Activated naive CD8-positive, alpha-beta T cell treated with anti-CD3 and anti-CD28 coated beads, Interleukin-2, amount 10 ng/mL, durations not matched to agents 7 days and 5 days (primary cell): ENCODE measurements at places on chromosomes 16 and 17. TPM values are rescaled to one million over a fixed set of nuclear protein-coding genes. Genes with fewer than 3 reads are reported as not detected.

The ITGA2B gene
- 0.83 TPM for total RNA-seq

The TEX19 gene
- not detected for total RNA-seq

GRCh38 chr16:81480606-81481206 lies 36.1 kb downstream of the CMIP start:
- no peak for DNase-seq

The CDK10 gene
- total RNA-seq = 103 TPM

The NXPH3 gene
- total RNA-seq = not detected

- DNase-seq = no peak
These were observed 340.0 kb downstream of the XYLT1 start for GRCh38 chr16:17130733-17131132.

The KLHL10 gene
- total RNA-seq = not detected

- no peak for DNase-seq
These were observed 12.9 kb downstream of the KRT39 start for GRCh38 chr17:40953881-40954280.

DNA sequence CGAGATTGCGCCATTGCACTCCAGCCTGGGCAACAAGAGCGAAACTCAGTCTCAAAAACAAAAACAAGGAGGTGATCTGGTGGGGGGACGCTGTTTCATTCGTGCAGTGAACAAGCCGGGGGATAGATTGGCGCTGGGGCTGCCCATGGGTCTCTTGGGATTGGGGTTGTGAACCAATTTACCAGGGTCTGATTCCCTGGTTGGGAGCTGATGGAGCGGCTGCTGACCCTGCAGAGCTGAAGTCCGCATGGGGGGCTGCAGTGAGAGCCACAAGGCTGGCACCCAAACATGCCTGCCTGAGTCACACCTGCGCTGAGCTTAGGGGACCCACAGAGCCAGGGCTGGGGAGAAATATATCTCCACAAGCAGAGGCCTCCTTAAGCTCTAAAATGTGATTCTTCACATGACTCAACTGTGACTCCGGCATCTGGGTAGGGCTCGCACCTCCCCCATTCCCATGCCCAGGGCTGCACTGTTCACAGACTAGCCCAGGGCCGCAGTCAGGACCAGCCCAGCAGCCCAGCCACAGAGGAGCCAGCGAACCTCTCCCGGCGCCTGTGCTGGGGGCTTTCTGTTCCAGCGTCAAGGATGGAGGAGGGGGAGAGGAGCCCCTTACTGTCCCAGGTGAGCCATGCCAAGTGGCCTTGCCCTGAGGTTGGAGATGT lies 5.0 kb downstream of the TSPAN10 start:
- DNase-seq = no peak

- peak; percentile 98 for DNase-seq
These were observed at the start of gene CYBC1 for GRCh38 chr17:82450357-82451106. CYBC1 (minus strand) TSS chr17:82450752; CDS start chr17:82449254, 1,498 bp downstream.

- DNase-seq = no peak
These were observed 228.7 kb downstream of the CDH13 start for GRCh38 chr16:82855471-82855870.

The ATP6V0A1 gene
- 8.1 TPM for total RNA-seq

The CCL13 gene
- total RNA-seq = not detected

The JMJD8 gene
- total RNA-seq = 38.3 TPM

DNA sequence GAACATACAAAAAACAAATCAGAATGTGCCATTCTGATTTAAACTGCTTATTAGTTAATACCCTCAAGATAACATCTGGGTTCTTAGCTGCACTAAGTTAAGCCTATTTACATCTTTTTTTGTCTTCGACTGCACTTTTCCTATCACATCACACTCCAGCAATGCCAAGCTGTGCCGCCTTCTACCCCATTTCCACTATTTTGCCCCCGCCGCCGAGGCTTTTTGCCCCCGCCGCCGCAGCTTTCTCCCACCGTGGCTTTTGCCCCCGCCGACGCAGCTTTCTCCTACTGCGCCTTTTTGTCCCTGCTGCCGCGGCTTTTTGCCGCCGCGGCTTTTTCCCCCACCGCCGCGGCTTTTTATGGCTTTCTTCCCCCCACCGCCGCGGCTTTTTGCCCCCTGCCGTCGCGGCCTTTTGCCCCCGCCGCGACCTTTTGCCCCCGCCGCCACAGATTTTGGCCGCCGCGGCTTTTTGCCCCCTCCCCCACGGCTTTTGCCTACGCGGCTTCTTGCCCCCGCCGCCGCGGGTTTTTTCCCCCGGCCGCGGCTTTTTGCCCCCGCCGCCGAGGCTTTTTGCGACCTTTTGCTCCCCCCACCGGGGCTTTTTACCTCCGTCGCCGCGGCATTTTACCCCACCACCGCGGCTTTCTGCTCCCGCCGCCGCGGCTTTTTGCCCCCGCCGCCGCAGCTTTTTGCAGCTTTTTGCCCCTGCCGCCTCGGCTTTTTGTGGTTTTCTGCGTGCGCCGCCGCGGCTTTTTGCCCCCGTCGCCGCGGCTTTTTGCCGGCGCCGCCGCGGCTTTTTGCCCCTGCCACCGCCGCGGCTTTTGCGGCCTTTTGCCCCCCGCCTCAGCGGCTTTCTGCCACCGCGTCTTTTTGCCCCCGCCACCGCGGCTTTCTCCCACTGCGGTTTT lies 331.4 kb upstream of the WSB1 start:
- DNase-seq = no peak

The WIPI1 gene
- 34.8 TPM for total RNA-seq

The SLC16A11 gene
- total RNA-seq = 1.2 TPM

DNA sequence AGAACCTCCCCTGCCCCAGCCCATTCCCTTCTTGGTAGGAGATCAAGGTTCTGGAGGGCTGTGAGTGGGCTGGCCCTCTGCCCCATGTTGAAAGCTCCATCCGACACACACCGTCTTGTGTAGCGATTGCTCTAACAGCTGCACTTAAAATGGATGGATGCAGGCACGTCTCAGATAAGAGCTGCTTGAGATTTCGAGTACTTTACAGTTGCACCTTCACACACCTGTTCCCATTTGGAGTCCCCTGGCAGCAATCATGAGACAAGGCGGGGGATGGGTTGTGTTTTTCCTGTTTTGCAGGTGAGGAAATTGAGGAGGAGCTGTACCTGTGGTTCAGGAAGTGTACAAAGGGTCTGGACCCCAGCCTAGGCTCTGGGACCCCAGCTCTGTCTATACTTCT lies 25.6 kb upstream of the TAC4 start:
- no peak for DNase-seq

The KIAA0753 gene
- 18.2 TPM for total RNA-seq

DNA sequence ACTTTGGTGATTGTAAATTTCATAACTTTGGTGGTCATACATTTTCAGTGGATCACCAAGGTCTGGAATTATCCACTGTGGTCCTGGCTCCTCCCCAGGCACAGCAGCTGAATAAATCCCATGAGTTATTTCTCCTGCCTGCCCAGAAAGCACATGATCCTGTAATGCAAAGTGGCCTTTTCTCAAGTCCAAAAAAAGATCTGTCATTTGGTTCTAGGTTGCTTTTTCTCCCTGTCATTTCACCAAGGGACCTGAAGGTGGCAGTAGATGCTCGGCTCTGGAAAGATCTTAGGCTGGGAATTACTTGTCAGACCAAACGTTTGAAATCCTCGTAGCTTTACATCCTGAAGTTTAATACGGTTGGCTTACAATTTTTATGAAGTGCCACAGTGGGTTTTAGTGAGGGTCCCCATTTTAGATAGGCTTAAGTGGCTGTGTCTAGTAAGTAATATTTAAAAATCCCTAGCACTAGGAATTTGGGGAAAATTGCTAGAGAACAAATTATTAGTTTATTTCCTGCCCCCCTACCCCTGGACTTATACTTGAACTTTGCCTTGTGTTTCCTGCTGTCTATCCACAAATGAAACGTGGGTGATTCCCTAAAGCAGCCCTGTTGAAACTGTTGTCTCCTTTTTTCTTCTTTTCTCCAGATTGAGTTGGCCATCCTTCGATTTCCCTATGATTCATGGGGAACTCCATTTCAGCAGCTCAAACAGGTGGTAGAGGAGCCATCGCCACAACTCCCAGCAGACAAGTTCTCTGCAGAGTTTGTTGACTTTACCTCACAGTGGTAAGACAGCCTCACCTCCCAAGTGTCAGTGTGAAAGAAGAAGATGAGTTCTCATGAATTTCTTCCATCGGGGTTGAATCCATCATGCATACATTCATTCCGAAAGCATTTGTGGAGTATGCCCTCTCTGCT lies 111.7 kb downstream of the MAP2K6 start:
- DNase-seq = no peak

- DNase-seq = no peak
These were observed 32.8 kb downstream of the SCNN1B start for GRCh38 chr16:23334950-23335349.

GRCh38 chr16:49510141-49510540 lies 136.5 kb downstream of the C16orf78 start:
- DNase-seq = no peak

- peak; percentile 69 for DNase-seq
These were observed 35.1 kb upstream of the IL21R start for GRCh38 chr16:27366687-27367460.

- no peak for DNase-seq
These were observed 9.3 kb downstream of the PDP2 start for GRCh38 chr16:66889622-66890021.

The TBC1D3I gene
- 0.78 TPM for total RNA-seq

DNA sequence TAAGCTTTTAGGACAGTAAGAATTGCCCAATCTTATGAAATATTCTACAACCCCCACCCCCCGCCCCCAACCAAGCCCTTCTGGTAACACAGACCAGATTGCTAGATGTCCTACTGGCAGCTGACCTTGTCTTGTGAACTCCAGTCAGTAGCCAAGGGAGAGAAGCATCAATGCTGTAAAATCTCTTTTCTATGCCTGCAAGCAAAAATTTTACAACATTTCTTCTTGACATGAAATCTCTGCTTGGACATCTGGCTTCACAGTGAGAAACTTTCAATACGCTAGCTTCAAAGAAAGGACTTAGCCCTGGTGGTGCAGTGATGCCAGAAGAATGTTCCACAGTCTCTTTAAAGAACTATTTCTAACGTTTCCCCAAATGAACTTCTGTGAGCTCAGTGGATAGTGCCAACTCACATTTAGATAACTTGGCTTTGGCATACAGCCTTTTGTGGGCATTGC lies 169.3 kb upstream of the AXIN2 start:
- DNase-seq = no peak

GRCh38 chr16:21638573-21638975 lies 13.8 kb downstream of the IGSF6 start:
- DNase-seq = no peak

DNA sequence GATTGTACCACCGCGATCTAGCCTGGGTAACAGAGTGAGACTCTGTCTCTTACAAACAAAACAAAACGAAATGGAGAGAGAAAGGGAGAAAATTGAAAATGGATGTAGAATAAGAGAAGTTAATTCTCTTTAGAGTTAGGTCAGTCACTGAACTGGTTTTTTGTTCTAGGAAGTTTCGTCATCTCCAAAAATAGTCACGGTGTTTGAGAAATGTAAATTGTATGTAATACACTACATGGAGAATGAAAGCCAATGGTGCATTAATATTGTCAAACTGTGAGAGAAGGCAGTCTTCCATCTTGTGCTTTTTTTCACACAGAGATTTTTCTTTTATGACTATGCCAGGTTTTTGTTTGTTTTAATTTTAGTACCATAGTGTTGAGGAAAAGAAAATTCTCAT lies 145.9 kb downstream of the BCAS3 start:
- DNase-seq = no peak

The PRCD gene
- total RNA-seq = 0.78 TPM

DNA sequence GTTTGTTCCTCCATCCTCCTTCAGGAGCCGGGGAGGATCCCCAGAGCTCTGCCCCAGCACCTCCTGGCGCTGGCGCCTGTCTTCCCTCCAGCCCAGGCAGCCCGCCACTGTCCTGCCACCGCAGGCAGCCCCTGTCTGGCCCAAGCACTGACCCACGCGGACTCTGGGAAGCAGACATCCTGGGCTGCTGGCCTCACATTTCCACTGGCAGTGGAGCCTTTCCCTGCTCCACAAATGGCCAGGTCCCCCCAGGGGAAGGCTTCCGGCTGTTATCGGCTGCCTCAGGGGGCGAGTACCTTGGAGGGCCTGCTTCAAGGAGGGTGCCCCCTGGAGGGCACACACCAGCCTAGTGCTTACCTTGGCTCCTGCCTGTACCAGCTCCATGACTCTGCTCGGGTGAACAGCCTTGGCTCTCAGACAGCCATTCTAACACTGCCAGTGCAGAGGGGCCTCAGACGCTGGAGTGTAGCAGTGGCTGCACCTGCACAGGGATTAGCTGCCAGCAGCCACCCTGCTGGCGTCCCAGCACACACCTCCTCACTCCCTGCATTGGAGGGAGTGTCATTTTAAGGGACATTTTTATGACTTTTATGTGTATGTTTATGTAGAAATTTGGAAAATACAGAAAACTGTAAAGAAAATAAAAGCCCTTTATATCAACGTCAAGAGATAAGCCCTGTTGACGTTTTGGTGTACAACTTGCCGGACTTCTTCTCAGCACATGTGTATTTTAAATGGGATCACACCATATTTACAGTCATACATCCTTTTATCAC lies 21.0 kb downstream of the ACE start:
- no peak for DNase-seq
